ENCODE measurements at places on chromosomes 5 and 9. TPM values are rescaled to one million over a fixed set of nuclear protein-coding genes. Genes with fewer than 3 reads are reported as not detected.

PRDM9 gene
- total RNA-seq: not detected

DNLZ gene
- total RNA-seq: 49.3 TPM

BARHL1 gene
- total RNA-seq: not detected

C5orf58 gene
- total RNA-seq: not detected

MIER3 gene
- 11.0 TPM for total RNA-seq

SLU7 gene
- 36.9 TPM for total RNA-seq

EQTN gene
- not detected for total RNA-seq

GRIN1 gene
- total RNA-seq: not detected

NR2F1-AS1 gene
- total RNA-seq: 11.2 TPM

DMRTA1 gene
- under 0.01 TPM for total RNA-seq

RAPGEF6 gene
- 6.4 TPM for total RNA-seq

PRRC1 gene
- total RNA-seq: 73.5 TPM

GABBR2 gene
- 5.5 TPM for total RNA-seq

HEMGN gene
- total RNA-seq: not detected

CARD9 gene
- 6.7 TPM for total RNA-seq

MTAP gene
- total RNA-seq: 15.9 TPM

Data from myometrial cell (primary cell).